Lower leg skin (tissue), 4 donors: ENCODE measurements at places on chromosomes 5 and 9.

- DNase-seq: no peak
Observed at GRCh38 chr5:77936365-77936693, 160.2 kb upstream of the TBCA start.

- DNase-seq: no peak
Observed at GRCh38 chr9:94677929-94678328, 38.6 kb upstream of the FBP1 start.

- DNase-seq: no peak
Observed at GRCh38 chr9:75169623-75170022, 81.3 kb downstream of the OSTF1 start.

DNA sequence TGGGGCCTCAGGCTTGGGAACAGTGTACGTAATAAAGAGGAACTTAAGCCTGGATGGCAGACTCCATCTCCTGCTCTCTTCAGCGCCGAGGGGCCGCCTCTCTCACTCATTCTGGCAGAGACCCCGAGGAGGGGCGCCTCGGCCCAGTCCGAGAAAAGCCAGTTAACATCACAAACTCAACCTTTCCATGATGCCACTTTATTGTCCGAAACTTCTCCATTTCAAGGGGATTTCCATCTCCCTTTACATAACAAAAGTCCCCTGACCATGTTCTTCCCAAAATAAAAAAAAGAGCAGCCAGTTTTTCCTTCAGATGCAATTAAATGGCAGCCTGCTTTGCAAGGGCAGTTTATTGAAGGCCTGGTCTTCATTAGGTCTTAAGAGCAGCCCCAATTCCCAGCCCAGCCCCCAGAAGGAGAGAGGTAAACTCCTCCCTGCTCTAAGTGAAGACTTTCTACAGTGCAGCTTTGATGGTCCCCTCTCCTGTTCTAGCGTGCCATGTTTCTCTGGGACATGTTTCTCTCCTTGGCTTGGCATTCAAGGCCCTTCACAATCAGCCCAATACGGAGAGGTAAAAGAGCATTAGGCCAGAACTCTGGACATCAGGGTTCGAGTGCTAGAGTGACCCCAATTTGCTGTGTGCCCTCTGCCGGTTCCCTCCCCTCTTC is 19.5 kb upstream of the RAB14 start:
- DNase-seq: no peak

DNA sequence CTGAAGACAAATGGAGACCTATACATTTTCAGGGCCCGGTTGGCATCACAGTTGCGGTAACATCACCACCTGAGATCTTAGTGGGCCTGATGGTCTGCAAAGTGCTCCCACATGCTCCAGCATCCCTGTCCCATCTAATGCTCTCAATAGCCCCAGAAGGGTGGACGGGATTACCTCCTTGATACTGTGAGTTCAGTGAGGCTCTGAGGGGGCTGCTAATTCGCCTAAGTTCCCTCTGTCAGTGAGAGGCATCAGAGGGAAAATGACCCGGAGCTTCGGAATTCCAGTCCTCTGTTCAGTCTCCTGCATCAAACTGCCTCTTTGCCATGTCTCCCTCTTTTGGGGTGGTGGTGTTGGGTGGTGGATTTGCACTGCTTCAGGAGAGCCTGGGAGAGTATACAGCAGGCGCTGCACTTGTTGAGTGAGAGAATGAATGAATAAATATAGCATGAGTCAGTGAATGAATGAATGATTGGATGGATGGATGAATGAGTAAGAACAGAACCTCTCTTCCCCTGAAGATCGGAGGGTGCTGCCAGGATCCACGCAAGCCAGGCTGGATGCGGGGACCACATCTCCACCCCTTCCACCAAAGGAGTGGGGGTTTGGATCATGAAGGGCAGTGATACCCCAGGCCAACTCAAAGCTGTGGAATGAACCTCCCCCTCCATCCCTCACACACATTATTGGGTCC is 141.0 kb downstream of the GABBR2 start:
- DNase-seq: no peak

DNA sequence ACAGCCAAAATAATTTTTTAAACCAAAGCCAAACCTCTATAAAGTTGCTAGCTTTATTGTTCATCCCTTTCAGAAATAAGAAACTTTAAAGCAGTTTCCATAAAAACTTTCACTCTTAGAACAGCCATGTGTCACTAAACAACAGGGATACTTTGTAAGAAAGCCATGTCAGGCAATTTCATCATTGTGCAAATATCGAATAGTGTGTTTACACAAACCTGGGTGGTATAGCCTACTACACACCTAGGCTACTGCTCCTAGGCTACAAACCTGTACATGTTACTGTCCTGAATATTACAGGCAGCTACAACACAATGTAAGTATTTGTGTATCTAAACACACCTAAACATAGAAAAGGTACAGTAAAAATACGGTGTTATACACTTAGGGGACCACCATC is 59.9 kb downstream of the TLE1 start:
- DNase-seq: no peak
